ENCODE measurements at places on chromosomes 13 and 19.

GRCh38 chr13:101673360-101674105 is 221.1 kb downstream of the ITGBL1 start:
- DNase-seq = no peak

- DNase-seq = no peak
These were observed 8.0 kb downstream of the LPAR6 start for GRCh38 chr13:48404952-48405351.

GRCh38 chr13:22828081-22828480 is 352.7 kb upstream of the SGCG start:
- no peak for DNase-seq

- no peak for DNase-seq
These were observed 1.6 kb upstream of the EGLN2 start for GRCh38 chr19:40797166-40797962.

DNA sequence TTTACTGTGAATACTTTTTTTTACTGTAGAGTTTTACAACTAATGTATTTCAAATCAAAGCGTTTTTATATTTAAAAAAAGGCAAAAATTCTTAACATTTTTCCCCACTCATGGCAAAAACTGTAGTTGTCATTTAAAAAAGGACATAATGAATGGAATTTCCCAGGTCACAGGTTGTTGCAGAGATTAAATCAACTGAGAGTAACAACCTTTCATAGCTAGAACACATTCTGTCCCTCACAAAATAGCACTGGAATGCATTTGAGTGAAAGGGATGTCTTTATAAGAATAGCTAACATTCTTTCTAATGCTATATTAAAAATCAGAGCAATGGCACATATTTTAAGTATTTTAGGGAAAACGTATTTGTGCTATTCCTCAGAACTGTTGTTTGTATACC is 1393.3 kb upstream of the ATXN8OS start:
- no peak for DNase-seq

DNA sequence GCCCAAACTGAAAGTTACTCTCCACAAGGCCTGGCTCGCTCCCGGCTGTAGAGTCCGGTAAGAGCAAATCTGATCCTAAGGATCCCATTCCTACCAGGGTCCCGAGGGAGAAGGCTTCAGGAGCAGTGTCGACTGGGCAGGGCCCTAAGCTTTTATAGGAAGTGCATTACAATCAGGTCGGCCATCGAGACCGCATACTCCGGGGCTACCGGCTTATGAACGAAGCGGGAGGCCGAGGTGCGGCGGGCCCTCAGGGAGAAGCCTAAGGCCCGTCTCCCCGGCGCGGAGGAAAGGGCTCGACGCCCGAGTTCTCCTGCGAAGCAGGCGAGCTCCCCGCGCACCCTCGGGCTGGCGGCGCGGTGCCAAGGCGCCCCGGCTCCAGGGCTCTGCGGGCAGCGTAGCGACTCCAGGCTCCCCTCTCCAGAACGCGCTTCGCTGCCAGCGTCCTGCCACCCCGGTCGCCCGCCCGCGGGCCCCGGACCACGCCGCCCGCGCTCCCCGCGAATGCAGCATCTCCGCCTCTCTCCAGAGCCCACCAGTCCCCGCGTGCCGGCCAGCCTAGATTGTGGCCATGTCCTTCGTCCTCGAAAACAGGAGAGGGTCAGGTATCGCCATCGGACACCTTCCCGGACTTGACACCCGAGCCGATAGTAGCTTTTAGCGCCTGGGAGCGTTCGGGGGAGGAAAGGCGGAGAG is 1.4 kb downstream of the EFNB2 start:
- peak; percentile 65 for DNase-seq

GRCh38 chr19:53389571-53389970 is 5.4 kb upstream of the ZNF765 start:
- DNase-seq = no peak

GRCh38 chr13:98039261-98039660 is 85.8 kb downstream of the IPO5 start:
- no peak for DNase-seq

- DNase-seq = peak; percentile 64
These were observed 1709.2 kb upstream of the PCDH20 start for GRCh38 chr13:63124863-63125262.

DNA sequence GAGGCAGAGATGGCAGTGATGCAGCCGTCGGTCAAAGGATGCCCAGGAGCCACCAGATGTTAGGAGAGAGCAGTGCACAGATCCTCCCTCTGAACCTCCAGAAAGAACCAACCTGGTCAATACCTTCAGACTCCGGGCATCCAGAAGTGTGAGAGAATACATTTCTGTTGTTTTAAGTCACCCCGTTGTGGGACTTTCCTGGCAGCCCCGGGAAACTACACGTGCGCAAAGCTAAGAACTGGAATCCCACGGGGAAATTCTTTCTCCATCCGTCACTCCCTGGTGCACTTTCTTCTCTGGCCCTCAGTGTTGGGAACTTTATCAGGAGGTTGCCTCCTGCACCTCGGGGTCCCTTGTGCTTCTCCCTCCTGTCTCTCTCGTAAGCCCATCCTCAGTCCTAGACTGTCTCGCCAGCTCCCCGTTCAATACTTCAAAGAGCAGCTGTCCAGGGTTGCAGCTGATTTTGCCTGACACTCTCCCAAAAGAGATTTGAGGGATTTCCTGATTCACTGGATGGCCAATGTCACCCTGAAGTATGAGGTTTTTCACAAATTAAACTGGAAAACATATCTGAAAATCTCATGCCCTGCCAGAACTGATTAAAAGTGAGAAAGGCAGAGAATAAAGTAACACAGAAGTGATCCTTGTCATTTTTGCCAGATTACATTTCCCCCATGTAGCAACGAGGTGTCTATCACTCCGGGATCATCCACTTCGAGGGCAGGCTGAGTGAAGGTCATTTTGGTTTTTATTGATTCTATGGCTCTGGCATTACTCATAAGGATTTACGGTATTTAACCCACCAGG is 136.8 kb downstream of the DCT start:
- no peak for DNase-seq

- DNase-seq = no peak
These were observed 1500.4 kb upstream of the MIR17HG start for GRCh38 chr13:89846926-89847585.

GRCh38 chr19:53130506-53130905 is 2.2 kb downstream of the ZNF415 start:
- DNase-seq = no peak

DNA sequence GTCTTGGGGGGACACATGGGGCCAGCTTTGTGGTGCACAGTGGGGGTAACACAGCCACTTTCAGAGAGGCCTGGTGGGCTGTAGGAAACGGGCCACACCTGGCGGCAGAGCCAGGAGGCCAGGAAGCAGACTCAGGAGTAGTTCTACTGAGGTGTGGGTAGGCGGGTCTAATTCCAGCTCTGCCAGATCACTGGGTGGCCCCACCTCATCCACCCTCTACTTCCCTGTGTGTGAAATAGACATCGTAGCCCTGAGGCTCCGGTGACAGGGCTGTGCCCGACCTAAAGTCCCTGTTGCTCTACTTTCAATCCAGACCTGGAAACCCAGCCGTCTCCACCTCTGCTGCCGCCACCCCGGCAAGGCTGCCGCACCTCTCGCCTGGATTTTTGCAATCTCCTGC is 4.0 kb downstream of the NKPD1 start:
- no peak for DNase-seq

DNA sequence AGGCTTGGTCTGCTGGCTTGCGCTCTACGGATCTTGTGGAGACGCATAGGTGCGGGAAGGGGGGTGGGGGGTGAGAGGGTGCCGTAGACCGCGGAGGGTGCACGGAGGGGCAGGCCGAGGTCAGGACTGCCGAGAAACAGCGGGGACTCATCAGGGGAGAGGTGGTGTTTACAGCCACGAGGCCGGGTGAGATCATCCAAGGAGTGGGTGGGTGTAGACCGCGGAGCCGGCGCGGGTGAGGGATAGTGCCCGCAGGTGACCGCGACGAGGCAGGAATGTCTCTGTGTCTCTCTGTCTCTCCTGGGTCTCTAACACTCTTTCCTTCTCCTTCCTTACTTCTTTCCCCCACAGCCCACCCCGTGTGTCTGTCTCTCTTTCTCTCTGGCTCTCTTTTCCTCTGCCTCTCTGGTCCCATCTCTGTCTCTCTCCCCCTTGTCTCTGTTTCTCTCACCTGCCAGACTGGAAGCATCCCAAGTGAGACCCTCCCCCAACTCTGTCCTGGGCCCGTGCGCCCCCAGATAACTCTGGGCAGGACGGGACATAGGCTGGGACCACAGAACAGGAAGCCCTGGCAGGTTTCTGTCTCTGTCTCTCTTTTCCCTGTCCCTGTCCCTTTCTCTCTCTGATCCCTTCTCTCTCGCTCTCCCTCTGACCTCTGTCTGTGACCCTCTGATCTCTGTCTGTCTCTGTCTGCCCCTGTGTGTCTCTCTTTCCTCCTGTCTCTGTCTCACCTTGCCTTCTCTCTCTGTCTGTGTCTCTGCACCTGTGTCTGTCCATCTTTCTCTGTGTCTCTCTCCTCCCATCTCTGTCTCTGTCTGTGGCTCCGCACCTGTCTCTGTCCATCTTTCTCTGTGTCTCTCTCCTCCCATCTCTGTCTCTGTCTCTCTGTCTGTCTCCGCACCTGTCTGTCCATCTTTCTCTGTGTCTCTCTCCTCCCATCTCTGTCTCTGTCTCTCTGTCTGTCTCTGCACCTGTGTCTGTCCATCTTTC is 1.8 kb upstream of the KLK4 start:
- DNase-seq = no peak

- no peak for DNase-seq
These were observed 65.9 kb downstream of the SERP2 start for GRCh38 chr13:44439452-44440024.

GRCh38 chr13:113514847-113515246 is 24.3 kb upstream of the DCUN1D2 start:
- no peak for DNase-seq

GRCh38 chr19:40533508-40533907 is 43.2 kb upstream of the SHKBP1 start:
- DNase-seq = no peak

DNA sequence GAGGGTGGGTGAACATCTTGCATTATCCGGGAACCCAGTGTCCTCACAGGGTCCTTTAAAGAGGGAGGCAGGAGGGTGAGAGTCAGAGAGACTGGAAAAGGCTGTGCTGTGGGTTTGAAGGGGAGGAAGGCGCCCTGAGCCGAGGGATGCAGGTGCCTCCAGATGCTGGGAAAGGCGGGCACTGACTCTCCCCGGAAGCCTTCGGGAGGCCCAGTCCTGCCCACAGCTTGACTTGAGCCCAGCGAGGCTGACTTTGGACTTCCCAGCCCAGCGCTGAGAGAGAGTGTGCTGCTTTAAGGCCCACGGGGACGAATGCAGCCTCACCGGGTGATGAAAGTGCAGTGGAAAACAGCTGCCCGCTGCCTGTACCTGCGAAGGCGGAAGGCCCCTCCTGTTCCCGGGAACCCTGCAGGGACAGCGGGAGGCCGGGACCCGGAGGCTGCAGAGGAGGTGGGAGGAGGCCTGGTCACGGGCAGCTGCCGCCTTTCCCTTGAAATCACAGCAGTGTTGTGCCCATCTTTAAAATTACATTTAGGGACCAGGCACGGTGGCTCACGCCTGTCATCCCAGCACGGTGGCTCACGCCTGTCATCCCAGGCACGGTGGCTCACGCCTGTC is 16.1 kb downstream of the REXO1 start:
- no peak for DNase-seq

DNA sequence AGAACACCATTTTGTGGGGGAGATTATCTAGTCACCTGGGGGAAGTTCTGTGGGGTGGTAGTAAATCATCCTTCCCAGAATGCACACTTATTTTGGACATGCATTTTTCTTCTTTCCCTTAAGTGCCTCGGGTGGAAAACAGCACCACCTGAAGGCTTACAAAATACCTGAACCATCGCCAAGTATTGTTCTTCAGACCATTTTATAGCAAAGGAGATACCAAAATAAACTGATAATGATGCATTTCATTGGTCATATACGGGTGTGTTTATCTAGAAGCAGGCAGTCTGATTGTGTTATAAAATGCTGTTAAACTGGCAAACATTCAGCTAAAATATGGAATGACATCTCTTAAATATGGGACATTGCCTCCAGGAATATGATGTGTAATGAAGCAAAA is 1034.7 kb downstream of the SLITRK1 start:
- no peak for DNase-seq

DNA sequence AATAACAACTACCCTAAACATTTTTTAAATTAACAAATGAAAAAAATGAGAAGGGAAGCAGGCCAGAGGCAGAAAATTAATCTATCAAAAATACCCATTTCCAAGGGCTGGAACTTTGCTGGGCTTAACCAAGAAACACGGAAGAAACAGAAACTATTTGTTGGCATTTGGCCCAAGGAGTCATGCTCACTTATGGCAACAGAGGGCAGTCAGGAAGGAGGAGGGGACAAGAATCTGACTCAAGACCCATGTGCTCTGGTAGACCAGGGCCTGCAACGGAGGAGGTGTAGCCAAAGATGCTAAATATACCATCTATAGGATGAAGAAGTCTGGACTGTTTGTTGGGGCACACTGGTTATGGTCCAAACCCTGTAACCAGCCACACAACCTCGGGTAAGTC is 496.7 kb downstream of the COG6 start:
- no peak for DNase-seq

GRCh38 chr13:106562301-106562700 is 5.6 kb downstream of the ARGLU1 start:
- DNase-seq = no peak
